Omental fat pad (tissue), 4 donors: ENCODE measurements at places on chromosomes 4 and X.

DNA sequence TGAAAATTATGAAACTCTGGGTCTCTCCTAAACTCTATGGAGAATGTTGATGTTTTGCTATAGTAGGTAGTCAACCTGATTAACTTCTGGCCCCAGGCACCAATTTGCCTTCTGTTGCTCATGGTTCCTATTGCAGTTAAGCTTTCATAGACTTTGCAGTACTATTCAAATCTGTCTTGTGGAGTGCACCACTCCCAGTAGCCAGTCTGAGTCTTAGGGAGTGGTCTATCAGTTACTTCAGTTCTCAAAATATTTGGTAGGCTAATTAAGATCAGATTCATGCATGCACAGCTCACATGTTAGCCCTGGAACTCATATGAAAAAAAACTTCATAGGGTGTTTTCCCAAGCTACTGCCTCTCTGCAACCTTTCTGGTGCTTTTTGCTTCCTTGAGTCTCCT lies 53.3 kb downstream of the BMP15 start:
- no peak for DNase-seq

GRCh38 chr4:109301651-109302360 lies 652 bp downstream of the COL25A1 start:
- no peak for DNase-seq

- no peak for DNase-seq
Measured at GRCh38 chr4:179398414-179398813, 1956.2 kb upstream of the AGA start.

GRCh38 chr4:38132843-38133662 lies 172.9 kb downstream of the PTTG2 start:
- DNase-seq: no peak

DNA sequence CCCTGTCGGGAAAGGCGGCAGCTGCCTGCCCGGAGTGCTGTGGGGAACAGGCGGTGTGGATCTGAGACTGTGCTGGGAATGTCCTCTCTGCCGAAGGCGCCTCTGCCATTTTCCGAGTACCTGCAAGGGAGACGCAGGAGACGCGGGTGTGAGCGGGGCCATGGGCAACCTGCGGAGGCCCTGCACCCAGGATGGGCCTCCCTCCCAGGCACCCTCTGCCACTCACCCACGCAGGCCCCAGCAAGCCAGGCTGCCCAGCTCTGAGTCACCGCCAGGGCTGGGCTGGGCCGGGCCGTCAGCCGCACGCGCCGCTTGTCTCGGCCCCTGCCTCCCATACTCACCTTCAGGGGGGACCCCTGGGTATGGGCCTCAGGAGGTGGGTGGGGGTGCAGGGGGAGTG lies 3.5 kb upstream of the FGFR3 start:
- DNase-seq: no peak

GRCh38 chr4:82223715-82224114 lies 150.1 kb downstream of the HNRNPD start:
- no peak for DNase-seq

DNA sequence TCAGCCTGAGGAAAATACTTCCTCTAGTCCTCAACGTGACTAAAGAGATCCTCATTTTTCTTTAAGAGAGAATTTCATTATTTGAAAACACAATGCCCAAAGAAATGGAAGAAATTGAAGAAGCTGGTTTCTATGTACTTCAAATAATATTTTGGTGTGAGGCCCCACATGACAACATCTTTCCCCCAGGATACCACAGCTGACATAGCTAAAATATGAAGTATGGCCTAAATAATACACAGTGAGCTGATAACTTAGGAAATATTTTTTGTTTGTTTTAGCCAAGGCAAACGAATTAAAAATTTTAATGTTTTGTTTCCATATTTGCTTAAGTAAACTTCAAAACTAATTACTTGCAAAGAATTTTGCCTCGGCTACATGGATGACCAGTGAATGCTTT lies 149.2 kb downstream of the CBR4 start:
- no peak for DNase-seq

DNA sequence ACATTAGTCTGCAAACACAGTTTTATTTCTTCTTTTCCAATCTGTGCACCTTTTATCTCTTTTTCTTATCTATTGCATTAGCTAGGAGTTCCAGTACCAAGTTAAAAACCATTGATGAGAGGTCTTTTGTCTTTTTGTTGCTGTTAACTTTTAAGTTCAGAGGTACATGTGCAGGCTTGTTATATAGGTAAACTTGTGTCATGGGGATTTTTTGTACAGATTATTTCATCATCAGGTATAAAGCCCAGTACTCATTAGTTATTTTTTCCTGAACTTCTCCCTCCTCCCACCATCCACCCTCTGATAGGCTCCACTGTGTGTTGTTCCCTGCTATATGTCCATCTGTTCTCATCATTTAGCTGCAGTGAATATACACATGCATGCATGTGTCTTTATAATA lies 349.9 kb downstream of the PDHA2 start:
- DNase-seq: no peak

DNA sequence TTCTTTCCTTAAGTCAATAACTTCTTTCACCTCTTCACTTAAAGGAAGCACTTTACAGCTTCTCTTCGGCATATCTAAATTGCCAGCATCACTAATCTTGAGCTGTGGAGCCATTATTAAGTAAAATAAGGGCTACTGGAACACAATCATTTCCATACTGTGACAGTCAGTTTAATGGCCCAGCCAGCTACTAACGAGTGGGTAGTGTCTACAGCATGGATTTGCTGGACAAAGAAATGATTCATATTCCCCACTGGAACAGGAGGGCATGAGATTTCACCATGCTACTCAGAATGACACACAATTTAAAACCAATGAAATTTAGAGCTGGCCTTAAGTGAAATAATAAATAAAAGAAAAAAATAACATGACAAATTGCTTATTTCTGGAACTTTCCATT lies 72.1 kb downstream of the DDIT4L start:
- DNase-seq: no peak

DNA sequence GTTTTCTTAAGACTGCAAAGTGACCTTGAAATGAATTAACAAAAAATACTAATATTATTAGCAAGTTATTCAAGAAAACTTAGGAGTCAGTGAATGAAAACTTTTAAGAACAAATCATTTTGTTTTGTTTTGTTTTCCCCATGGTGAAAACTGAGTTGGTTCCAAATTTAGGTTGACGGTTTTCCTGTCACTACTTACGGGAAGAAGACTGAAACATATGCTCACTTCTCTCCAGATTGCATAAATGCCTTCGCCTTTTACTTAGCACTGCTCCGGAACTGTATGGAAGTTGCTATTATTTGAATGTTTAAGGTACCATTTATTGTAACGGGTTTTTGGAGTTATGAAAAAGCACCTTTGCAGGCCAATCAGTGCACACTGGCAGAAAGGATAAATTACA lies 42.8 kb downstream of the DOCK11 start:
- no peak for DNase-seq

GRCh38 chr4:1155314-1155713 lies 17.1 kb downstream of the SPON2 start:
- no peak for DNase-seq

DNA sequence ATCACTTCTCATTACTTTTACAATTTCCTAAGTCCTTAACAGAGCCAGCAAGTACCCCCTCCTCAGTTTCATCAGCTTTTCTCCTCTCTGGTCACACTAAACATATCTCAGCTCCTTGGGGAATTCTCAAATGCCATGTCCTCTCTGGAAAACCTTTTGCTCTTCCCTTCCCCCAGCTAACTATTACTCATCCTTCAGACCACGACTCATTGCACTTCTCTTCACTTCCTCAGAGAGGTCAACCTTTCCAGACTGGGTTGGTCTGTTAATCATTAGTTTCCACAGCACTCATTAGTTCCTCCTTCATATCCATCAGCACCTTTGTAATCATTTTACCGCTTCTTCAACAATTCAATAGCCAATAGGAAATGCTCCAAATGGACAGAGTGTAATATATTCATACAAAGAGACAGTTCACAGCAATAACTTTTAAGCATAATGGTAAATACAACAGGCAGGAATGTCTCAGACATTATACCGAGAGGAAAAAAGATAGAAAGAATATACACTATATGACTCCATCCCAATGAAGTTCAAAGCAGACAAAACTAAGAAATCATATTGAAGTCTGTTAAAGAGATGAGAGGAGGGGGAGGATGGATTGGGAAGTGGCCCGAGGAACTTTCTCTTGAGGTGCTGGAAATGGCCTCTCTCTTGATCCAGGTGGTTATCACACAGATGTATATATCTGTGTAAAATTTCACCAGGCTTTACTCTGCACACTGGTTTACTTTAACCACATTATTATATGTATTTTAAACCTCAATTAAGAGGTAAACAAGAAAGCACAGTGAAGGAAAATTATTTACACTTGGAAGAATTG lies 39.6 kb downstream of the DDX60L start:
- no peak for DNase-seq

DNA sequence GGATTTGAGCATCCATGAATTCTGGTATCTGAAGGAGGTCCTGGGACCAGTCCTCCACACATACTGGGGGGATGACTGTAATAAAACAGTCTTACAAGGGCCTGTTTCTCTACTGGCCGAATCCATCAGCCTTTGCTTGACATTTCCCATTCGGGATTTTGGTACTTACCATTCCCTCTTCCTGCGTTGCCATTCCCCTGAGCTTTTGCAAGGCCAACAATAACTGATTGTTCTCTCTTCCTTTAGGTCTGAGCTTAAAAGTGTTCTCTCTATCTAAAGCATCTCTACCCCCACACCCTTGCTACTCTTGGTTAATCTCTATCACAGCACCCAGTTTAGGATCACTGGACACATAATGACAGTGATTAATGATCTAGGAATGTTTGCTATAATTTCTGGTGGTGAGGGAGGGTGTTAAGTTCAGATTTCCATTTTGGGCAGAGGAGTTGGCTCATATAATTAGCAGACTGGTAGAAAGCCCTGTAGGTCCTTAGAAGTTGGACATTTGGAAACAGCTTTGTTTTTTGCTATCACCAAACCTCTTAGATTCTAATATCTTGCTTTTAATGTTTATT lies 29.4 kb downstream of the TMA16 start:
- no peak for DNase-seq

DNA sequence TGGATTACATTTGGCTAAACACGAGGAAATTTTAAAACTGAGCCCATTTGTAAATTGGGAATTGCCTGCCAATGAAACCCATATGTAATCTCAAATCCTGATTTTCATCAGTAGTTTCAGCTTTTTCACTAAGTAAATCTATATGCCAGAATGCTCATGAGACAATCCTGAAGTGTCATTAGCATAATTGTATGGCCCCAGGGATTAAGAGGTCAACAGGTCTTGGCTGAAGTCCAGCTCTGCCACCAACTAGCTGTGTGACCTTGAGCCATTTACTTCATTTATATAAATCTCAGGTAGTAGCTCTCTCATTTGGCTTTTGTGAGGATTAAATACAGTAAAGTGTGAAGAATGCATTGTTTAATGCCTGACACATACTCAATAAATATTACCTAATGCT lies 320.5 kb upstream of the EMCN start:
- DNase-seq: no peak

DNA sequence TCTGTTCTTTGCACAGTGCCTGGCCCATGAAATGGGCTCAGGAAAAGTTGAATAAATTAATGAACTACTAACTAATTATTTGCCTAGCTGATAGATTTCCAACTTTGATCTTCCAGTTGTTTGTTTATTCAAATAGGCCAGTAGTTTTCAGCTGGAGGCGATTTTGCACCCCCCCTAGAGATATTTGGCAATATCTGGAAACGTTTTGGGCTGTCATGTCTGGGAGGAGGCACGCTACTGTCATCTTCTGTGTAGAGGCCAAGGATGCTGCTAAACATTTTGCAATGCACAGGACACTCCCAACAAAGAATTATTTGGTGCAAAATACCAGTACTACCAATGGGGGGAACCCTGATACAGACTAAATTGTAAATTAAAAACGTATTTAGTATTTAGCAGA lies 81.9 kb downstream of the VCX2 start:
- no peak for DNase-seq

- DNase-seq: no peak
Measured at GRCh38 chr4:152265149-152265621, 270.7 kb downstream of the FBXW7 start.

GRCh38 chr4:21728304-21728703 lies 220.3 kb downstream of the KCNIP4 start:
- DNase-seq: no peak

DNA sequence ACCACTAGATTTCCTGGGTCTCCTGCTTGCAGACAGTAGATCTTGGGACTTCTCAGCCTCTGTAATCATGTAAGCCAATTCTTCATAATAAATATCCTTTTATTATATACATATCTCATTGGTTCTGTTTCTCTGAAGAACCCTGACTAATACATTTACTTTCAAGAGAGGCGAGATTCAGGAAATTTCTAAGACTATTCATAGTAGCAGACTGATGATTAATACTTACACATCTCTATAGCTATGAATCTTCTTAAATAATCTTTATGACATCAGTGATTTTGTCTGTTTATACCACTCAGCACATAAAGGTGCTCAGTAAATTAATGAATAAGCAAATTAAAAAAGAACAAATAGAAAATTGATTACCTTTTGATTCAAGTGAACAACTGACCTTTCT lies 682.3 kb upstream of the GRID2 start:
- DNase-seq: no peak

- DNase-seq: no peak
Measured at GRCh38 chrX:98480606-98481005, 1596.9 kb downstream of the RPA4 start.

DNA sequence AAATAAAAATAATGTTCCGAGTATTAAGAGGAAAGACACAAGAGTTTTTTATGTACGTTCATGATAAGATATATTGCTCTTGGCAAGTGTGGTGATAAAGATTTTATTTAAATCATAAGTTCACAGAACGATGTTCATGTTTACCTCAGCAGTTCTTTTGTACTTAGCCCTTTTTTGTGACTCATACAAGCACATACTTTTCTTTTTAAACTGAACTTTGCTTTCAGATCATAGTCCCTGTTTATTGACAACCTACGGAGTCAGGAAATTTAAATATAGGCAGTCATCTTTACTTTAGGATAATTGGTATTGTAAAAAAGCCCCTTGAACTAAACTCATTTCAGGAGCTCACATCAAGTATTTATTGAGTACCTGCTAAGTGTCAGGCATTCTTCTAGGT lies 1.3 kb upstream of the CTSO start:
- DNase-seq: no peak

DNA sequence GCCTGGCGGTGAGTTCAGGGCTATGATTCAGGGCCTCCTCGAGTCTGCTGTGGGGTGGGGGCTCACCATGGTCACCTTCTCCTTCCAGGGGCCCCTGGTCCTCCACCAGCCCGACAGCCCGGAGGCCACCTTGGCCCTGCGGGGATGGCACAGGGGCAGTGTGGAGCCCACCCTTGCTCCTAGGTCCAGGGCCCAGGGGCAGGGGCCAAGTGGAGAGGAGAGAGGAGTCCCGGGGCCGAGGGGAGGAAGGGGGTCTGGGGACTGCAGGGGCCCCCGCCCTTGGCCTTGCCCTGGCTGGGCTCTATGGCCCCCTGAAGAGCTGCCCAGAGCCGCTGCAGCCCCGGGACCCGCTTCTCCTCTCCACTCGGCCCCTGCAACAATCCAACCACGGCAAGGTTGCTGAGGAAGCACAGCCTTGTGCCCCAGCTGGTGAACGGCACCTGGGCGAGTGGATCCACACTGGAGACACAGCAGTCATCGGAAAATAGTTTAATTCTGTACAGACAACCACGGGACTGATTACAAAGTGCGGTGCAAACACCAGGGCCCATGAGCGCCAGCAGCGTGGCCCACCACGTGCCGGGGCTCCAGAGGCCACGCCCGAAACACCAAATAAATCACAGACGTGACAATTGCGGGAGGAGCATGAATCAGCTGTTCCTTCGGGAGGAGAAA lies 23.0 kb upstream of the CPLX1 start:
- no peak for DNase-seq

GRCh38 chr4:6663596-6664393 lies 23.3 kb downstream of the MRFAP1 start:
- DNase-seq: no peak
